Naive thymus-derived CD4-positive, alpha-beta T cell (primary cell): ENCODE measurements at places on chromosomes 5 and 9. TPM values are rescaled to one million over a fixed set of nuclear protein-coding genes. Genes with fewer than 3 reads are reported as not detected.

FAM151B gene
- total RNA-seq, result 0.43 TPM

CCNI2 gene
- total RNA-seq, result 3.5 TPM

UBE2R2 gene
- 32.0 TPM for total RNA-seq

C5orf15 gene
- total RNA-seq, result 16.8 TPM

RETREG1 gene
- total RNA-seq, result 44.4 and 45.3 TPM in 2 replicates

PTGS1 gene
- total RNA-seq, result 0.67 TPM

DNA sequence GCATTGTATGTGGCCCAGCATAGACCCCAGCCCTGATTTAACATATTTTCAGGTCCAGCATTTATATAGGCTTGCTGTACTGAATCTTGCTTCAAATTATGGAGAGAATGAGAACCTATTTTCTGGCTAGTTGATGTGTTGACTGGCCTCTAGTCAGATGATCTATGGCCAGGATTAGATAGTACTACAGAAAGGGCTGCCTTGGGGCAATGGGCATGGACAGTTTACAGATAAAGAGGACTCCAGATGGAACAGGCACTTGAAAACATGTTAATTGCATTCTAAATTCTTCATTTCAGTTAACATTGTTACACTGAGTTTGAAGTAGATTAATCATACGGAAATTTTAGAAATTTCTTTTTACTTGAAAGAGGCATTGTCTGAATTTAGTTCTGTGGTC lies 61.5 kb downstream of the RAB14 start:
- DNase-seq, result no peak

- DNase-seq, result peak; percentile 29
These were observed 180.2 kb downstream of the DENND1A start for GRCh38 chr9:123749580-123750202.

DNA sequence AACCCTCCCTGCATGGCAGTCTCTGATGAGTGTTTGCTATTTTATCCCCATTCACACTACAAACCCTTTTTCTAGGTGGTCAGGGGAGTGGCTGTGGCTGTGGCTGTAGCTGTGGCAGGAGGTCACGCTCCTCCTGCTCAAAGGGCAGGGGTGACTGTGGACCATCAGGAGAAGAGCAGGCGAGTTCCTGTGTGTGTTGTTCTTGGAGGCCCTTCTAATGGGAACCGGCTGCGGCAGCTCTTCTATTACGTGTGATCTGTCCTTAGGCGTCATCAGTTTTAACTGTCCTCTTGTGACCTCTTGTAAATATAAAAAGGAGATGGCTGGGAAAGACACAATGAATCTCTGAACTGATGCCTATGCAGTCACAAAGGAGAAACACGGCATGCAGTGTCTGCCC lies 65.1 kb downstream of the ANKH start:
- no peak for DNase-seq

DNA sequence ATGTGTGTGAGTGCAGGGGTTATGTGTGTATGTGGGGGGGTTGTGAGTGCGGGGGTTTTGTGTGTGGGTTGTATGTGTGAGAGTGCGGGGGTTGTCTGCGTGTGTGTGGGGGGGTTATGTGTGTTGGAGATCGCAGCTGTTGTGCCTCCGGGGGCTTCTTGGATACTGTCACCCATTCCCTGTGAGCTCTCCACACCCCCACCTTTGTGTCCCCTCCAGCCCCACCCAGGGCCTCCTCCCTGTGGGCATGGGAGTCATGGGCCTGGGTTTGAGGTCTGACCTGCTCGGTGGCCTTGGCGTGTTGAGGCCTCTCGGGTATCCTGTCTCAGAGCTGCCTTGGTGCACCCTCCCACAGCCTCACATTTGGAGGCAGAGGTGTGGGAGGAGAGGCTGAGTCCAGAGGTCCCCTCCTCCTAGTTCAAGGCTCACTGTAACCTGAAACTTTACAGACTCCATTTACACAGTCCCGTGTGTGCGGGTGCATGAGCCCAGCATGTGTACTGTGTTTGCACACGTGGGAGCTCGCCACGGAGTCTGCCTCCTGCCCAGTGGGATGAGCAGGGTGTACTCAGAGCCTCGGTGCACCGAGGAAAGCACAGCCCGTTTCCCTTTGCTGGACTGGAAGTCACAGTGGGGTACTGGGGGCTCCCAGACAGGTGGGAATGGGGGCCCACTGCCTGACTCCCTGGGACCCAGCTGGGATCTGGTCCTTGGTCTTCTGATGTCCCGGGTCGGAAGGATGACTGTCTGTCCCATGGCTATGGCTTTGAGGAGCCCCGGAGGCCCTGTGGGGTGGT lies 43.4 kb downstream of the RXRA start:
- DNase-seq, result no peak

- no peak for DNase-seq
These were observed 986.9 kb downstream of the CDH18 start for GRCh38 chr5:19001054-19001453.

GRCh38 chr5:137751869-137752491 lies 2.2 kb downstream of the HNRNPA0 start:
- DNase-seq, result no peak

GRCh38 chr5:67963789-67964519 lies 251.6 kb upstream of the PIK3R1 start:
- DNase-seq, result no peak

DNA sequence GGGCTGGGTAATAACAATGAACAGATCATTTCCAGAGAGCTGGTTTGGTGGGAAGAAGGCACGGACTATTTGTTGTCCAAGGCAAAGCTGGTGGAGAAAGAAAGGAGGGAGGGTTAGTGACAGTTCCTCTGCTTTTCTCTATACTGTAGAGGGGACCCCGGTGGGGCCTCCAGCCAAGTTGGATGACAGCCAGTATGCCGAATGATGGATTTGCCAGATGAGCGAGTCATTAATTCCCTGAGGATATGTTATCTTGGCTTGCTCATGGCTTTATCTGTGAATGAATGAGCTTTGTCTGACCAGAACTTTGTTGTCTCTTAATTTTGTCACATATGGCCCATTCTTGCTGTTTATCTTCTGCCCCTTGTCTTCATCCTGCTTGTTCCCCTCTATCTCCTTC lies 158.6 kb upstream of the GLRA1 start:
- DNase-seq, result no peak

DNA sequence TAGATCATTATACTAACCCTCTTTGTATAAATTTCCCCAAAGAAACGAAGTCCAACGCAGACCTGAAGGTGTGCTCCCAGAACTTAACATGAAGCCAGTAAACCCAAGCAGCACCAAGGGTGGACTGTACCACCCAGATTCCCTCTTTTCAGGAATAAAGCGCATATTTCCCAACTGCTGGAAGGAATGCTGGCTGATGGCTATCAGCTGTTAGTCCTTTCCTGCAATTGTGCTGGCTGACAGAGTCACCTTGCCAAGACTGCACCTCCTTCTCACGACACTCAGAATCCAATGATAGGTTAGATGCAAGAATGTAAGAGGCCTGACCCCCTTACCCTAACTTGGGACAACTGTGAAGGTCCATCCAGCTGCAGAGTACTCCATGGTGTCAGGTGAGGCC lies 93.9 kb downstream of the MAPKAP1 start:
- no peak for DNase-seq

GRCh38 chr5:76874088-76874581 lies 24.3 kb downstream of the S100Z start:
- DNase-seq, result no peak

- no peak for DNase-seq
These were observed 54.2 kb upstream of the NCS1 start for GRCh38 chr9:130117816-130118632.

DNA sequence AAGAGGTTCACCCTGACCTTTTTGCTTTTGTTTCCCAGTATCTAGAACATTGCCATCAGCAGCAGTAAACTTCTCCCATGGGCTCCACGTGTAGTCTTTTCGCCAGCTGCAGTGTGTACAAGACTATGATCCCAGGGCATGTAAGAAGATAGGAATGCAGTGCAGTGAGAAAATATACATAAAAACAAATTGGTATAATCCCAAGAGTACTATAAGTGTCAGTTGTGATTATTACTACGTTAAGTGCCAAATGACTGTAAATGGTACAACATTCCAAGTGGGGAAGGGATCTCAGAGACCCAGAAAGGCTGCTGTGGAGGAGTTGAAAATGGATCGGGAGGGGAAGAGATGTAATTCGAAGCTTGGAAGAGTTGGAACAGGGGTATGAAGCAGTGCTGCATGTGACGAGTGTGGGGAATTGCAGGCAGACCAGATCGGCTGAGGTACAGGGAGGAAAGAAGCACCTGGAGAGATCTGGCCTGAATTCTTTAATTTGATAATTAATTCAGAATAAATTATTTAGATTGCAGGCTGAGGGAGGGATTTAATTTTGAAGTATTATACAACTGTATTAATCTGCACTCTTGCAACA lies 95.1 kb downstream of the FBXL7 start:
- no peak for DNase-seq

- no peak for DNase-seq
These were observed 68.1 kb downstream of the INVS start for GRCh38 chr9:100167176-100167575.

- no peak for DNase-seq
These were observed 59.3 kb downstream of the ZFAND5 start for GRCh38 chr9:72305707-72306106.

GRCh38 chr5:16043349-16043965 lies 136.1 kb downstream of the MARCHF11 start:
- DNase-seq, result no peak

DNA sequence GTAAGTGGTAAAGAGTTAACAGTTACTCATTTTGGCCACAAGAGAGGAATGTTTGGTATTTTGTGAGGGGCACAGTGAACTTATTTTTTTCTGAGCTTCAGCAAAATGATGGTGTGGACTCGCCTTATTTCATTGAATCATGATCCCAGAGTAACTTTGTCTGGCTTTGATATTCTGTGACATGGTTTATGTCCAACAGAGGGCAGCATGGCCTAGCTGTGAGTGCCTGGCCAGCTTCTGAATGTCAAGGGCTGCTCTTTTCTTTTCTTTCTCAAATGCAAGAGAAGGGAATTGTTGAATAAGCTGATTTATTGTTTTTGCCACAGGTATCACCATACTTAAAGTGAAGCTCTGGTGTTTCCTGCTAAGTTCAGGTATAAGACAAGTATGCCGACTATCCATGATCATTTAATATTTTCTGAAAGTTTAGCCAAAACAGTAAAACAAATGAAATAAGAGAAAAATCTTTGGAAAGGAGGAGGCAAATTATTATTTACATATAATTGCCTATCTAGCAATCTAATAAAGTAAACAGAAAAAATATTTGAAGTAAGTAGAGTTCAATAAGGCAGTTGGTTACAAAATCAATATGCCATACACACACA lies 31.7 kb downstream of the MRPL22 start:
- DNase-seq, result no peak

DNA sequence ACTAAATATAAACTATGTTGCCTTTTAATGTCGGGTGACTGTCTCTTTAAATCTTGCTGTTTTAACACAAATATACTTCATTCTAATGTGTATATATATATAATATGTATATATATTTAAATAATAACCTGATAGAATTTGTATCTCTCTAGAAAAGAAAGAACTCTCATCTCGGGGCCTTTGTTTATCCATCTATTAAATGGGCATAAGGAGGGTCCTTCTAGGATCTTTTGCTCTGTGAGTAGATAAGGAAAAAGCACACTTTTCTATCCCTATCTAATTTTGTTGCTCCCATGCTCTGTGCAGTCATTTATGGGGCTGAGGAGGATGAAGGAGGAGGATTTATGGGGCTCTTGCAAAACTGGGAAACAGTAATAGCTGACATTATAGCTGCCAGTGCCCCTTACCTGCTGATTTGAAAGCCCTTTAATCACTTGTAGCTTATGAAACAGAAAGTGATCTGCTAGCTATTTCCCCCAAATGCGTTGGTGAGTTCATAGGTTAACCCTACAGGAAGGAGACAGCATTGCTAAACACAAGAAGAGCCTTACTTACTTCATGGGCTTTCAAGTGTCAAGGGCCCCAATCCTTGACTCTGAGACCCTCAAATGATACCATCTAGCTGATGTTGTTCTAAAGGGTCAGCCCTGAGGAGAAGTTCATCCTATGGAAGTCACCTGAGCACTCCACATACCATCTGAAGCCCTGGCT lies 5.8 kb upstream of the PPARGC1B start:
- peak; percentile 13 for DNase-seq

DNA sequence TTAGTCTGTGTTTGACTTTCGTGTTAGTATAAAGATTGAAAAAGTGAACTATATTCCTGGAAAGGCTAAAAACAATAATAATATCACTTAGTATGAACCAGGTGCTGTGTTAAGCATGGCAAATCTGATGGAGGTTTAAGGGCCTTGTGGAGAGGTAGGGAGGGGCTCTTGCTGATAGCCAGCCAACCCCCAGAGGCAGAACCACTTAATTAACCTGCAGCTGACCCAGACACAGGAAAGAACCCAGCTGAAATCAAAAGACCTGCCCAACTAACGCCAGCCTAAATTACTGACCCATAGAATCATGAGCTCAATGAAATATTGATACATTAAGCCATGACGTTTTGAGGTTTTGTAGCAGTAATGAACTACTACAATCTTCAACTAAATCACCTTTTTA lies 28.3 kb upstream of the TAF1L start:
- DNase-seq, result no peak

DNA sequence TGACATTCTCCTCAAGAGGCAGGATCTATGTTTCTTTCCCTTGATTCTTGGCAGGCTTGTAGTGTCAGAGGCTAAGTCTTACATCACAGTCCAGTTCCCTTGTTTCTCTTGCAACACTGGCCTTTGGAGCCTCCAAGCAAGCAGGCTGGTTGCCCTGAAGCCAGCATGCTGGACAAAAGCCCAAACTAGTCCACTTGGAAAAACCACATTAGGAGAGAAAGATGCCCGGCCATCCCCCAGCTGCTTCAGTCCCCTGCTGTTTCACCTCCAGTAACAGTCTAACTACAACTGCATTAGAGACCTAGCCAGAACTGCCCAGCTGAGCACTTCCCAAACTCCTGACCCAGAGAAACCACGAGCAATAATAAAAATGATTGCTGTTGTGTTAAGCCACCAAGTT lies 87.6 kb downstream of the ADAMTS6 start:
- no peak for DNase-seq

GRCh38 chr9:20351715-20352114 lies 270.6 kb downstream of the MLLT3 start:
- no peak for DNase-seq

GRCh38 chr5:41087461-41087860 lies 16.3 kb upstream of the MROH2B start:
- DNase-seq, result no peak
